ENCODE measurements at places on chromosomes 7 and 10.

- no peak for DNase-seq
These were observed 761.5 kb upstream of the POM121L12 start for GRCh38 chr7:52273685-52274610.

DNA sequence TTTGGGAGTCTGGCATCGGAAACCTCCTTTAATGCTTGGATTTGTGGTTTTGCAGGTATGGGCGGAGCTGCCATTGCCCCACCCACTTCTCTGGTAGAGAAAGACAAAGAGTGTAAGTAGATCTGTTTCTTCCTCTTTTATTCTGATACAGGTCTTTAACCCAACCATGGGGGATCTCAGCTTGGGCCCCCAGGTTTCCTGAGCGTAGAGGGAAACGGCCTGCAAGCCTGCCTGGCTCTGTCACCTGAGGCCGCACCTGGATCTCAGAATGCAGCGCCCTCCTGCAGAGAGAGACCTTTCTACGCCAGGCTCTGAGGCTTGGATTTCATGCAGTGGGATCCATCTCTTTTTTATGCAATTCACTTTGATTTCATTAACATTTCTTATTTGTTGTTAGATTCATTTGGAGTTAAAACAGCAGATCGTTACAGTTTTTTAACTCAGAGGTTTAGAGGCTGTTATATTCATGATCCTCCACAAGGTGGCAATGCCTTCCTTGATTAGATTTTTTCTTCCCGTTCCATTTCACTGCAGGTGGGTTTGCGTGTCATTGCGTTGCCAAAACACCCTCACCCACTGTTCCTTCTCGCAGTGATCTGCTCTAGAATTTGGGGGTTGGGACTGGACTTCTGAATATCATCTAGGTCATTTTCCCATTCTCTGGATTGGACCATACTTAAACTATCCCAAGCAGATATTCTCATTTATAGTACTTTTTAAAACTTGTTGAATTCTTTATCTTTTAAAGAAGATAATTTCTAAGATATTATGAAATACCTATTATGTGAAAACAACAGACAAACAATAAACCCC lies 20.0 kb downstream of the RBM17 start:
- peak; percentile 21 for DNase-seq

- no peak for DNase-seq
These were observed 64.1 kb downstream of the CTTNBP2 start for GRCh38 chr7:117808910-117809705.

GRCh38 chr10:86653987-86654386 lies 360 bp upstream of the OPN4 start:
- DNase-seq: no peak

DNA sequence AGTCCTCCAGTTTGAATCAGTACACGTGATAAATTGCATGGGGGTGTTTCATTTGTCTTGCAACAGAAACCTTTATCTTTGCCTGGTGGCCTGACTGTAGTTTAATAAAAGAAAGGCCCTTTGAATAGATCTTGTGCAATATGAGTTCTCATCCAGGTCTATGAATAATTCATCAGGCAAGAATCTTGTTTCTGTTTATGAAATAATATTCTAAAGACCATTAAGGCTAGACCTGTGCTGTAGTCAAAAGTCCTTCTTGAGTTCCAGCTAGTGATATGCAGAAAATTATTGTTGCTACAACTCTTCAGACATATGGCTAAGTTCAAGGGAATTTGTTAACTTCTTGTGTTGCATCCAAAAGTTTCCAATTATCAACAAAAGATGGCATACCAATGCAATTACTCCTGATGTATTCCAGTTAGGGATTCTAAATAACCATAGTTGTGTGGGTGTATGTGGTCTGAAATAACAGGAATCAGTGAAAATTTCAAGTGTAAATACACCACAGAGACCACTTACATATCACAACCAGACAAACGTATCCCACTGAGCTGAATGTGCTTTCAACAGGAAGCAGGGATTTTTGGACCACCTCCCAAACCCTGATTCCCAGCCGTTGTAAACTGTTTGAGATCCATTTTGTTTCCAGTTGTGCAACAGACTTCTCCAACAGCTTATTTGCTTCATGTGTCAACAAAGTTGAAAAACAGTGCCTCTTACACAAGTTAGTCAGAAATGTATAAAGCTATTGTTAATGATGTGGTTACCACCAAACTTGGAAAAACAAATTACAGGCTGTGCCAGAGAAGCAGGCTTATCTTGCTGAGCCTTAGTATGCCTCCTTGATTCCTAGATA lies 54.7 kb upstream of the BICC1 start:
- DNase-seq: no peak

GRCh38 chr10:12643279-12643678 lies 293.9 kb downstream of the CAMK1D start:
- no peak for DNase-seq

DNA sequence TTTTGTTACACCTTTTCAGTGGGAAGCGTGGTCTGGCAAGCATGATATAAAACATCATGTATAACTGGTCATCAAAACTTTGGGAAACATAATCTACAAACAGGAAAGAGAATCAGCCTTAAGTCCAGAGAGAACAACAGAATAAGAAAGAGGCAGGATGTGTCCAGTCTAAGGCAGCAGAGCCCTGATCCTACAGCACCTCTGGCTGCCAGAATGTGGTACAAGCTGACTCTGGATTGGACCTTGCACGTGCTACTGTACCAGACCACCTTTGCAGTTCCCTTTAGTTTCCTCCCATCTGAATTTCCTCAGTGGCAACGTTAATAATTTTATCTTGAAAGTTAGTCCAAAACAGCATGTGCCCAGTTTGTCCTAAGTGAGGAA lies 824.6 kb upstream of the IGFBP3 start:
- DNase-seq: no peak

DNA sequence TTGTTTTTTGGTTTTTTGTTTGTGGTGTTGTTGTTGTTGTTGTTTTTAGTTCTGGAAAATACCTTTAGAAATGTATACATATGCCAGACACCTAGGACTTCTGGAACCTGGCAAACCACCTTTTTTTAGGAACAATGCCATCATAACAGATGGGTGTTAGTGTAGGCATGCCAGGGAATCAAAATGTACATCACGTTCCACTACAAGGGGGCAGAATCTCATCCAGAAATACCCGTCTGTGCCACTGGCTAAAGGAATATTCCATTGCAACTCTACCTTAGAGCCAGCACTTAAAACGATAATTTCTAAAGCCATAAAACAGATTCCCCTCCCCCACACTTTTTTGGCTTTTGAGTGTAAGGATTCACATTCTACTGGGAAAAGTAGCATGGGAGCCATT lies 239.8 kb downstream of the ETV1 start:
- no peak for DNase-seq

DNA sequence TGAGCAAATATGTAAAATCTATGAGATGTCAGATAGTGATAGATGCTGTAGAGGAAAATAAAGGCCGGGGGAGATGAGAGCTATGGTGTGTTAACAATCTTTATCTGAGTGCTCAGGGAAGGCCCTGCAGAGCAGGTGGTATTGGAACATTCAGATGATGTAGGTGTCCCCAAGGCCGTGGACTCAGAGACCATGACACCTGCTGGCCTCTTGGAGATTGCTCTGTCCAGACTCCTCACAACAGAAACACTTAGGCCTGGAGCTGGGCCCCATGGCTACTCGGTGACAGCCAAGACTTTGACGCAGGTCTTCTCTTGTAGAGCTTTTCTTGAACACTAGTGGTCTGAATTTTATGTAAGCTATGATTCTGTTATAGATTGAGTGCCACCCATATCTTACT lies 13.3 kb downstream of the AKR1E2 start:
- DNase-seq: no peak

- DNase-seq: peak; percentile 61
These were observed 61.1 kb downstream of the JCAD start for GRCh38 chr10:29998142-29998808.

DNA sequence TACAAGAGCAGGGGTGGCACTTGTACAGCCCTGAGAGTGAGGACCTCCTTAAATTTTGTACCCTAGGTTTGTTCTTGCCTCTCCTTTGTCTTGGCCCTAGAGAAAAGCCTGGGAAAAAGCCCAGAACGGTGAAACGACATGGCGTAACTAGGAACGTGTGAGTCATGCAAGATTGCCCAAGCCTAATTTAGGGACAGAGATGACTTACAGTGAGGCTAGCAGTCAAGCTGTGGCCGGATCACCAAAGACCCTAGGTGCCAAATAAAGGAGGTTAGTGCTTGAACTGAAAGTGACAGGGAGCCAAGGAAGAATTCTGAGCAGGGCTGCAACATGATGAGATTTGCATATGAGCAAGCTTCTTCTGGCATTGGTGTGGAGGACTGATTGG lies 25.1 kb downstream of the TBXAS1 start:
- no peak for DNase-seq

DNA sequence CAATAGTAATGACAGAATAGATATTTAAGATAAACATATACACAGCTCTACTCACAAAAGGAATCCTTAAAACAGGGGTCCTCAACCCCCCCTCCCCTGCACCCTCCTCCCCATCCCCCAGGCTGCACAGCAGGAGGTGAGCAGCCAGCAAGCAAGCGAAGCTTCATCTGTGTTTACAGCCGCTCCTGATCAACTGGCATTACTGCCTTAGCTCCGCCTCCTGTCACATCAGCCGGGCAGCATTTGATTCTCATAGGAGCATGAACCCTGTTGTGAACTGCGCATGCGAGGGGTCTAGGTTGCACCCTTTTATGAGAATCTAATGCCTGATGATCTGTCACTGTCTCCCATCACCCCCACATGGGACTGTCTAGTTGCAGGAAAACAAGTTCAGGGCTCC lies 65.5 kb downstream of the SMURF1 start:
- no peak for DNase-seq

- DNase-seq: no peak
These were observed 20.2 kb upstream of the FOXL3 start for GRCh38 chr7:269721-270120.

DNA sequence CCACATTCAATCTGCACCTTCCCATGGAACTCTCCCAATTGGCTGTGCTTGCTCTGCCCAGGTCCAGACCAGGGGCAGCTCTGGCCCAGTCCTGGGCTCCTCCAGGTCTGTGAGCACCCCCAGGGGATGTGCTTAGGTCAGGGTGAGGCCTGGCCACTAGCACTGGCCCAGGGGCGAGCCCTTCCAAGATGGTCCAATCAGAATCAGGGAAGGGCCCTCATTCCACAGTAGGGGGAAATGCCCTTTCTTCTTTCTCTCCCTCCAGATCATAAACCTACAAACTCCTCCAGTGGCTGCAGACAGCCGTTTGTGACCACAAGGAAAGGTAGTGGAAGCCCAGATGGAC lies 157.0 kb downstream of the PRKAG2 start:
- no peak for DNase-seq

DNA sequence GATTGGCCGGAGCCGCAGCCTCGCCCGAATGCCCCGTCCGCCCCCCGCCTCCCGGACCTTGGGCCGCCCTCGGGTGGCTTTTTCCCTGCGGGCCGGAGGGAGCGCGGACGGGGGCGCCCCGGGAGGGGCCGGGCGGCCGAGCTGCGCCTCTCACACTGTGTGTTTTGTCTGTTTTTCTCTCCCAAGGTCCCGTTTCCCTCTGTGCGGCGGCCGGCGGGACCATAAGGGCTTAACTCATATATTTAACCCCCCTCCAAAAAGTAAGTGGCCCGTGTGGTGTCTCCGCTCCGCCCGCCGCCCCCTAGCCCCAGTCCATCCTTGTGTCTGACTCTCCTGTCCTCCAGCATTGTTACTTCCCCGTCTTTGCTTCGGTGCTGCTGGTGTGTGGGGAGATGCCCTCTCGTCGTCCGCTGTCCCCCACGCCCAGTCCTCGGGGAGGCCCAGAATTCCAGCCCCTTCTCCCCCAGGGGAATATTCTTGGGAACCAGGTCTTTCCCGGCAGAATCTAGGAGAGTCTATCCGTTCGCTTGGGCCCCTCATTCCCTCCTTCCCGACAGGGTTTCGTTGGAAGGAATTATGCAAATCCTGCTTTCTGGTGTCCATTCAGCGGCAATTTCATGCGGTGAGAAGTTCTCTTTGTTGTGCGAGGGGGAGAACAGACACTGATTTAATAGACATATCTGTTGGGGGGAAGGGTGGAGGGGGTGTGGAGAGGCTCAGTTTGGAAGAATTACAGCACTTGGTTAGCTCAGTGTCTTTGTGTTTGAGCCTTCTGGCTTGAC lies 1.3 kb downstream of the LCOR start:
- DNase-seq: no peak

DNA sequence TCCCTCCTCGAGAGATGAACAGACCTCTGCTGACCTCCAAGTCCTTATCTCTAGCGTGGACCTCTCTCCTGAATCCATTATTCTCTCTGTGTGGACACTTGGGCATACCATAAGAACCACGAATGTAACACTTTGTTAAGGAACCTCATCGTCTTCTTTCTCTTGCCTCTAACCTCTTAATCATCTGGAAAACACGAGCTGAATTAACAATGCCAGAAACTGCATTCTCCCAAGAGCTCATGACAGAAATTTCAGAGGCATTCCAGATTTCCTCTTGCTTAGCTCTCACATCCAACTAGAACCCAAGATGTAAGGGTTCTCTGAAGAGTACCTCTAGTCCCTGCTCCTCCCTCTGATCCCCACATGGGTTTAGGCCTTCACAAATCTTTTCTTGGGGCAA lies 101.5 kb downstream of the TRIL start:
- no peak for DNase-seq

GRCh38 chr10:61285749-61286148 lies 167.4 kb downstream of the TMEM26 start:
- DNase-seq: no peak

- no peak for DNase-seq
These were observed 99.8 kb downstream of the KMT2C start for GRCh38 chr7:152335900-152336571.

DNA sequence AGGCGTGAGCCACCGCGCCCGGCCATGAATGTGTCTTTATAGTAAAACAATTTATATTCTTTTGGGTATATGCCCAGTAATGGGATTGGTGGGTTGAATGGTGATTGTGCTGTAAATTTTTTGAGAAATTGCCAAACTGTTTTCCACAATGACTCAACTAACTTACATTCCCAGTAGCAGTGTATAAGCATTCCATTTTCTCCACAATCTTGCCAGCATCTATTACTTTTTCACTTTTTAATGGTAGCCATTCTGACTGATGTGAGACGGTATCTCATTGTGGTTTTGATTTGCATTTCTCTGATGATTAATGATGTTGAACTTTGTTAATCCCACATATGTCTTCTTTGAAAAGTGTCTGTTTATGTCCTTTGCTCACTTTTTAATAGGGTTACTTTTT lies 1187.9 kb downstream of the XPNPEP1 start:
- no peak for DNase-seq

- no peak for DNase-seq
These were observed 270.5 kb downstream of the SKAP2 start for GRCh38 chr7:26593896-26594295.

DNA sequence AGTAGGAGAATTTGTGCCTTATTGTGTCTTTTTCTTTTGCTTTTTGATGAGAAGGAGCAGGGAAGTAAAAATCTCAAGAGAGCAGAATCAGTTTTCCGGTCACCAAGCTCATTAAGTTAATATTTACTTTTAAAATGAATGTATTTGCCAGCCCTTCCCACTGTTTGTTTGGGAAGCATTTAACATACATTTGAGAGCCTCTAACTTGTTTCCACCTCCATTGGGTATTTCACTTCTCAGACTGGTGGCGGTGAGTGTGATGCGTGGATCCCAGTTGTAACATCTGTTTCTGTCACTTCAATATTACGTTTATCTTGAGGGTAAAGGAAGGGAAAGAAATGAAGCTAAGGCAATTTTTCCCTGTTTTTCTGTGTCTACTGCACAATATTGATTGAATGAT lies 22.8 kb downstream of the CDK14 start:
- DNase-seq: no peak

GRCh38 chr7:45105588-45106188 lies 5.8 kb downstream of the TBRG4 start:
- no peak for DNase-seq

- no peak for DNase-seq
These were observed 237.4 kb downstream of the BAMBI start for GRCh38 chr10:28914701-28915100.
